ENCODE measurements at places on chromosomes 3 and 15. TPM values are rescaled to one million over a fixed set of nuclear protein-coding genes. Genes with fewer than 3 reads are reported as not detected.

DNA sequence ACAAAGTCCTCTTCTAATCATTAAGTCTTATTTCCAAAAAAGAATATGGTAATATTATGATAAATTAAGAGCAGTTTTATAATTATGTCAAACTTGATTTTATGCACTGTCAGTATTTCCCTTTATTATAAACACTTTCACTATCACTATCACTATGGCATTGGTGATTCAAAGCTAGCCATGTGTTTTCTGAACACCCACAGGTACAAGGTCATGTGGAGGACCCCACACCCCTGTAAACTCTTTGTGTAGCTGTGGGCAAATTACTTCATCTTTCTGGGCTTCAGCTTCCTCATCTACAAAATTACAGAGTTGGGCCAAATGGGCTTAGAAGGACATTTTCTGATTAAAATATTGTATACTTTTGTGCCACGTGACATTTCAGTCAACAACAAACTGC lies 41.7 kb downstream of the FBXL22 start:
- H3K36me3 ChIP-seq, result peaks cover 99% of the 10 kb centered on the region
- no peaks in the 10 kb centered on the region for H3K27me3 ChIP-seq
- H3K4me3 ChIP-seq, result no peak overlapping the region
- H3K27ac ChIP-seq, result no peak overlapping the region
- DNase-seq, result no peak

DNA sequence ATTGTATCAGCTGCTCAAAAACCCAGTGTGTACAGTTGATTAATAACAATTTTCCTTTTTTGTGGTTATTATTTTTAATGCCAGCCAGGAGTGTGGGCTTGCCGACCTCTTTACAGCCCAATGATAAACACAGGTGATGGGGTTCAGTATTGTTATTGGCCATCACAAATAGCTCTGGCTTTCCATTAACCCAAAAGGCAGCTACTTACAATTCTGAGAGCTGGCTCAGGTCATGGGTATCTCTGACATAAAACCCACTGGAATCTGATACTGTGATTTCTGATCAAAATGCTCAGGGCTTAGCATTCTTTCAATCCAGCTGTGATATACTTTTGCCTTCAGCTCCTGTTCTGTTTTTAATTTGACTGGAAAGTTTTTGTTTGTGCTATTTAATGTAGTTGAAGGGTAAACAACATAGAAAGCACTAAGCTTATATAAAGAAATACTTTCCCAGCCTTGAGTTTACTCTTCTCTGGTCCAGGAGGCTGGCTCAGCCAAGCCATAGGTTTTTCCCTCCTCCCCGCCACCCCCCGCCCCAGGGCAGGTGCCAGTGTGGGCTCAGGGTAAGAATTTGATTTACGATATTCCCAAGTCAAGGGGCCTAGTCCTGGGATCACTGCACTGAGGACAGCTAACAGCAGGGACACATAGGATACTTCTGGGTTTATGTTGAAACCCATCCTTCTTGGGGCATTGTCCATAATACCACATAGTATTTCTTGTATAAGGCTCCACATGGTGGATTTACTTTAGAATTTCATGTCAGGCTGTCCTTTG lies 54.0 kb upstream of the MYZAP start:
- DNase-seq, result no peak
- no peaks in the 10 kb centered on the region for H3K27me3 ChIP-seq
- H3K4me3 ChIP-seq, result no peak overlapping the region

DNA sequence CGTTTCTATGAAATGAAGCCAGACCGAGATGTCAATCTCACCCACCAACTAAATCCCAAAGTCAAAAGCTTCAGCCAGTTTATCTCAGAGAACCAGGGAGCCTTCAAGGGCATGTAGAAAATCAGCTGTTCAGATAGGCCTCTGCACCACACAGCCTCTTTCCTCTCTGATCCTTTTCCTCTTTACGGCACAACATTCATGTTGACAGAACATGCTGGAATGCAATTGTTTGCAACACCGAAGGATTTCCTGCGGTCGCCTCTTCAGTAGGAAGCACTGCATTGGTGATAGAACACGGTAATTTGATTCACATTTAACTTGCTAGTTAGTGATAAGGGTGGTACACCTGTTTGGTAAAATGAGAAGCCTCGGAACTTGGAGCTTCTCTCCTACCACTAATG lies 41.9 kb upstream of the TRA2B start:
- no peak overlapping the region for H3K4me3 ChIP-seq
- peaks cover 7% of the 10 kb centered on the region for H3K4me1 ChIP-seq
- no peaks in the 10 kb centered on the region for H3K27me3 ChIP-seq

Gene DLEC1
- not detected for total RNA-seq
